ENCODE measurements at places on chromosomes 11 and 22.

- DNase-seq: no peak
Observed at GRCh38 chr11:123585706-123586105, 68.7 kb downstream of the SCN3B start.

DNA sequence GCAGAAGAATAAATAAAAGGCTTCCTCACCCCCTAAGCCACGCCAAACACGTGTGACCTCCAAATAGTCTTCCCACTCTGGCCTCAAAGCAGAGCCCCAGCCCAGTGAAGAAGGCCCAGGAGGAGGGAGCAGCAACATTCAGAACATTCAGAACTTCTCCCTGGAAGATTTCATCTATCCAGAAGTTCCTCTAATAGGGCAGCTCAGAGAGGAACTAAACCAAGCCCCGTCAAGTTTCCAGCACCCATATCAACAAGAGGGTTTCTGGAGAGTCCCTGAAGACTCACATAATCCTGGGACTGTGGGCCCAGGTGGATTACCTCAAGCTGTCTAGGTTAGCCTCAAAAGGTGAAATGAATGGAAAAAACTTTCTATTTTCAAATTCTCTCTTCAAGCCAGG is 39.4 kb downstream of the PC start:
- no peak for DNase-seq

DNA sequence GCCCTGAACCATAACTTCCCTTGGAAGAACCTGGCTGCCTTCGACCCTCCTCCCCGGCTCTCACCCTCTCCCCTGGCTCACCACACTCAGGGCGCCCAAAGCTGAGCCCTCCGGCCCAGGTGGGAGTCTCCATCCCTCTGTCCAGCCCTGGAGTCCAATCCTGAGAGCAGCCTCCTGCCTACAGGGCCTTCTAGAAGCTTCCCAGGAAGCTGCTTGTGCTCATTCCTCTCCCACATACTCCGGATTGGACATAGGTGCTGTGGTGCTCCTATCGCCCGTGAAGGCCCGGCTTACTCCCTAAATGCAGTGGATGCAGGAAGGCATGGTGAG is 1332.0 kb downstream of the BRD1 start:
- peak; percentile 26 for DNase-seq

- DNase-seq: no peak
Observed at GRCh38 chr11:118705111-118705741, 25.8 kb upstream of the TREH start.

GRCh38 chr11:123084454-123084853 is 22.5 kb upstream of the HSPA8 start:
- no peak for DNase-seq

- no peak for DNase-seq
Observed at GRCh38 chr11:39569789-39570188, 1889.7 kb downstream of the LRRC4C start.

DNA sequence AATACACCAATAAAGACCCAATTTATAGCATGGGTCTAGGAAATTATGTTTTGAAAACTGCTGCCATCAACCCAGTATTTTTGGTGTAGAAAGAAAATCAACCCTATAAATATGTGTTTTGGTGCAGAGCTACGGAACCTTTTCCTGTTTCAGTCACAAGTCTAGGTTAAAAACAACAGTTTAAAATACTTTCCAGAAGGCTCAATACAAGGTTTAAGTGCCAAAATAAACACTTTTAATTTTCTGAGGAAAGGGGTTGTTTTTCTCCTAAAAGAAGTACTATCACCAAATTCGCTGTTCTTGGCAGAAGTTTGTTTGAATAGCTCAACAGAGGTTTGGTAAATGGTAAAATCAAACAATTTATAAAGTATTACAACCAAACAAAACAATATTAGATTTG is 201.3 kb downstream of the TMEM135 start:
- DNase-seq: no peak

GRCh38 chr11:15034687-15035267 is 38.6 kb upstream of the CALCB start:
- DNase-seq: no peak
